ENCODE measurements at places on chromosomes 12 and 14.

GRCh38 chr12:24900196-24900595 is 48.7 kb downstream of the BCAT1 start:
- DNase-seq: no peak

- DNase-seq: no peak
Observed at GRCh38 chr14:102097441-102098135, 10.7 kb upstream of the HSP90AA1 start.

DNA sequence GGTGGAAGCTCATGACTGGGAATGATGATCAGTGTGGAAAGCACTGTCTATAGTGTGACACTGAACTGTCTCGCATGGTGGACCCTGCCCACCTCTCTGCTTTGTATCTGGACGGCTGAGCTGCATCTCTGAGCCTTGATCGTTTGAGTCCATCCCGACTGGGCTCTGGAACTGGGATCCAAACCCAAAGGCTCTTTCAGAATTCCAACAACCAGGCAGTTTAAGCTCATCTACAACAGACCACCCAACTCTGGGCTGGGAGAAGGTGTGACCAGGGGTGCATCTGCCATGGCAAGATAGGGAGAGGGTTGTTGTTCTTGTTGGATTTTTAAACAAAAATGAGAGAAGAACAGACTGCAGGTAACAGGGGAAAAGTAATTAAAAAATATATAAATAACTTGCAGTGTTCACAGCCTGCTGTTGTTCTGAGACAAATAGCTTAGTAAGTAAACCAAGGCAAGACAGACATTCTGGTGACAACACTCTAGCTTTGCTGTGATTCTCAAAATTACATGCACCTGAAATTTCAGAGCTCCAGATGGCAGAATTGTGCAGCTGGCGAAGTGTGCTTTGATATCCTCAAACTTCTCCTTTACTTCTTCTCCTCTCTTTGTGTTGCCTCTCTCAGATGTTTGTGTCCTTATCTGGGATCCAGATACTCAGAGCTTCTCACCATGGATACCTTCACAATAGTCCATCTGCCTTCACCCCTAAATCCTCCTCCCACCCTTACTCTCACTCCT is 209.6 kb downstream of the EMP1 start:
- no peak for DNase-seq

- no peak for DNase-seq
Observed at GRCh38 chr12:19988948-19989347, 379.4 kb upstream of the PDE3A start.

DNA sequence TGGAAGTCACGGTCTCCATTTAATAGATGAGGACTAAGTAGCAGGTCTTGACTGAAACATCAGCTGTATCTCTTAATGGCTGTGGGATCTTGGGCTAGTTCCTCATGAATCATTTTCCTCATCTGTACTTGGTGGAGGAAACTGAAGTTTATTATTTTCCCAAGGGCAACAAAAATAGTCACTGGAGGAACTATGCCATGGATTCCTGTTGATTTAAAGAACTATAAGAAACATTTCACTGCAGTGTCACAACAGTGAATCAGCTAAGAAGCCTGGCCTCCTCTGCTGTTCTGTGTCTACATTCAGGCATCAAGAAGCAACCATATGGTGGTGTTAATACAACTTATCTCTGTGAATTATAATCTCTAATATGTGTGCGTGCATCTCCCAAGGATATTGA is 200.5 kb downstream of the STXBP6 start:
- DNase-seq: no peak

DNA sequence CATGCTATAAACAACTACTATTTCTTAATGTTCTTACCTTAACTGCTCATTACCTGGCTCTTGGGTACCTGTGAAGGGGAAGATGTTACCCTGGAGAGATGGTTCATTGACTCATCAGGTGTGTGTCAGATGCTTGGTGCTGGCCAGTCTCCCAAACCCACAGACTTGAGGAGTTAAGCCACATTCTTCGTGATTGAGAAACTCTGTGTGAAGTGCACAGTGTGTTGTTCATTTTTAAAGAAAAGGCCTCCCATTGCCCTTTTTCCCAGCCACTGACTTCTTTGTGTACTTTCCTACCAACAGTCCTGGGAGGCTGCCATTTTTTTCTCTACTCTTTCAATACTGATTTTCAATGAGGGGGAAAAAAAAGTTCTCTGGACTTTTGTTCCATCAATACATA is 3.2 kb downstream of the MGST1 start:
- no peak for DNase-seq

All from CD4-positive, alpha-beta T cell treated with Interleukin-4 for 1 hour (primary cell).